ENCODE measurements at places on chromosomes 16 and 17.

GRCh38 chr16:6571044-6571443 lies 761.6 kb upstream of the RBFOX1 start:
- DNase-seq, result no peak

DNA sequence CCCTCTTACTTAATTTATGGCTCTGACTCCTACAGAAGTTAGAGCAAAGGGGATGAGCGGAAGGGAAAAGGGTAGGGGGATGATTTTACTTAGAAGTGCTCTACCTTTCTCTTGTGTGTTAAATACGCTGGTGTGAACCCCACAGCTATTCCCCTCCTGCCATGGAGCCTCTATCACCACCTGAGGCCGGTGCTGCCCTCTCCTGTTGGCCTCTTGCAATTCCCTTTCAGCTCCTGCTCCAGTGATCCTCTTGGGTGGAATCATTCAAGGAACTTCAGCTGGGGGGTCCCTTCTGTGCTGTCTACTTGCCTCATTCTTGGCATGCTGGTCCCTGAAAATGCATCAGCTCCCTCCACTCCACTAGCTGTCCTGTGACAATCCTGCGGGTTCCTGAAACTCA lies 41.8 kb upstream of the CDH8 start:
- DNase-seq, result peak; percentile 46

GRCh38 chr17:17638467-17638866 lies 42.8 kb upstream of the RAI1 start:
- peak; percentile 35 for DNase-seq

DNA sequence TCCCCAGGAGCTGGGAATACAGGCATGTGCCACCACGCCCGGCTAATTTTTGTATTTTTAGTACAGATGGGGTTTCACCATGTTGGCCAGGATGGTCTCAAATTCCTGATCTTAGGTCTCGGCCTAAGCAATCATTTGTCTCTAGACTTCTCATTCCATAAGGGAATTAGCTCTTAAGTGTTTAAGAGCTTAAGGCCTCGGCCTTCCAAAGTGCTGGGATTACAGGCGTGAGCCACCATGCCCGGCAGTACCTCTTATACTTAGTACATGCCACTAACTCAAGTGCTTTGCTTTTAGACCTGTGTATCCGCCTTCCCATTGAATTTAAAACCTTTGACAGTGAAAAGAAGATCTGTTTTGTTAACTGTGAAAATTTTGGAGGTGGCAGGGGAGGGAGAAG lies 16.6 kb upstream of the IL21R start:
- DNase-seq, result no peak

- DNase-seq, result no peak
These were observed at the start of gene CTRB1 for GRCh38 chr16:75218256-75219076. Gene CTRB1 (plus strand): TSS chr16:75218988. CDS start chr16:75219008, 20 bp downstream.

DNA sequence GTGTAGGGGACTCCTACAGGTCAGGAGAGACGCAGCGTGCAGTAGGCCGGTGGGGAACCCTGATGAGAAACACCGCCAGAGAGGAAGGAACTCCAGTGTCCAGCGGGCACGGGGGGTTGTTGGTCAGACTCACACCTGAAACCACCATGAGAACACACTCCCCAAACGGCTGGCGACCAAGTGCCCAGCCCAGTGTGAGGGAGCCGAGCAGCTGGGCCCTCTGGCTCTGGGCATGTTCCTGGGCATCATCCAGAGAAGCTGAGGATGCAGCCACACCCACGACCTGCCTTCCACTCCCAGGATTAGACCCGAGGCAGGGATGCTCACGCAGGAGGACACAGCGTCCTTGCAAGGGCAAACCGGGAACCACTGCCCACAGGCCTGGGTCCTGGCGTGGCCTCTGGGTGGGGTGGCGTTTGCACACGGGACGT lies 108.3 kb upstream of the ZNF750 start:
- DNase-seq, result no peak

- no peak for DNase-seq
These were observed 266.9 kb upstream of the DYNLRB2 start for GRCh38 chr16:80273635-80274538.

GRCh38 chr16:4836727-4837126 lies 10.4 kb downstream of the GLYR1 start:
- DNase-seq, result no peak

DNA sequence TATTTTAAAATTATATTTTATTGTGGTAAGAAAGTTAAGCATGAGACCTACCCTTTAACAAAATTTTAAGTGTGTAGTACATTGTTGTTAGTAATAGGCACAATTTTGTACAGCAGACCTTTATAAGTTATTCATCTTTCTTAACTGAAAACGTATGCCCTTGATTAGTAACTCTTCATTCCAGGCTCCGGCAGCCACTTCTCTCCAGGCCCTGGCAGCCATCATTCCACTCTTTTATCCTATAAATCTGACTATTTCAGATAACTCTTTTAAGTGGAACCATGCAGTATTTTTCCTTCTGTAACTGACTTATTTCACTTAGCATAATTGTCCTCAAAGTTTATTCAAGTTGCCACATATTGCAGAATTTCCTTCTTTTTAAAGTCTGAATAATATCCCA lies 348.2 kb downstream of the CDH11 start:
- DNase-seq, result no peak

Measured in HAP-1 (cell line).